Activated T-cell treated with anti-CD3 and anti-CD28 coated beads, Interleukin-2, amount 50 U/mL, for 48 hours (primary cell): ENCODE measurements at places on chromosomes 6 and 20.

DNA sequence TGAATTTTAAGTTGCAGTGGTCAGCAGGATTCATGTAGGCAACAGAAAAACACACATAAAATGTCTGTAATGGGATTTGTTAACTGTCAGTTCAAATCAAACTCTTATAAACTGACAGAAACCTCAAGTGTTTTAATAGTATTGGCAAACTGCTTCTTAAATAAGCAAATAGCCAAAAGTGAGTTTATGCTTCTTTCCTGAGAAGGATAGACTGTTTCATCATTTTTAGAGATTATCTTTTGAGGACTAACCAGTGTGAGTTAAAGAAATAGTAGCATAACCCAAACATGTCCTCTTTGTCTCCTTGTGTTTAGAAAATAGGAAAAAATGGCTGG lies 68.0 kb downstream of the AIG1 start:
- no peak for DNase-seq

GRCh38 chr6:106145741-106146227 lies 59.6 kb downstream of the PRDM1 start:
- peak; percentile 65 for DNase-seq

GRCh38 chr6:36688739-36689075 lies 8.9 kb upstream of the RAB44 start:
- DNase-seq: no peak

DNA sequence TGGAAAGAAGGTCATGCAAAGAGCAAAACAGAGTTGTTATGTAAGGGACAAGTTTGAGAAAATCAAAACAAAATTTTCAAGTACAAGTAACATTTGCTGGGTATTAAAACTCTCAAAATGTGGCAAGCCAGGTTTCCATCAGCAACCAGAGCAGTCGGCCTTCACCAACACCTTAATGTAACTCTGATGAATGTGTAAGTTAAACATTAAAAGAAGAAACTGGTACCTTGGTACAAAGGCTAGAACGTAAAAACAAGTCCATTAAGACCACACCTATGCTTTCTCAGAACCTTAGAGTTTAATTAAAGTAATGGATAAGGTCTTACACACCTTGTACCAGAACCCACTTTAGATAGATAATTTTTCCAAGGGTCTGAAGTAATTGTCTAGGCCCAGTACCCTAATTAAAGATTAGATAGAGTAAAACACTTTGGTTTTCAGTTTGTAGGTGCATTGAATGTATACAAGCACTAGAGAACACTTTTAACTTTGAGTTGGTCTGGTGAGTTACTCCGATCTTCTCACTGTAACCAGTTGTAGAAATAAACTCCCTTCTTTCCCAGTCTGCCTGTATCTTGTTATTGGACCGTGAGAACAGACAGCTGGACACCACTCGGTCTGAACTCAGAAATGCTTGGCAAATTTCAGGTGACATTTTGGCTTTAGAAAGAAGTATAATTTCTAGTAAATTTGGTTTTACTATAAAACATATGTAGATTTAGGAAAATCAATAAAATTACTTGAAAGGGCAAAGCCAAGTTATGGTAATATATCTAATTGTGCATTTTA lies 319.4 kb downstream of the HTR1B start:
- DNase-seq: no peak

DNA sequence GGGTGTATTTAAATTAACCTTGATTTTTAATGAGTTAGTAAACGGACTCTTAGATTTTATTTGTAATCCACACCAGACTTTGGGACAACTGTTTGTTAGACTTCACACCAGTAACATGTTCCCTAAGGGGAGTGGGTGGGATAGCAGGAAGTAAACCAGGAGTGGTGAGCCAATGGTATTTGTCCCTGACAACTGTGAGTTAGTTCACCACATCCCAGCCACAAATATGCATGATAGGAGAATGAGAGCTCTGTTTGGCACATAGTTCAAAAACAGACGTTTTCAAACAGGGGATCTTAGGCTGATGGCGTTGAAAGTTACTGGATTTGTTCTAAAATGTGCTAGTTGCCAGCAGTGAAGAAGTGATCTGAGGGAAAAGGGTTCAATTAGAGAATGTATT lies 18.7 kb upstream of the COL10A1 start:
- DNase-seq: no peak

DNA sequence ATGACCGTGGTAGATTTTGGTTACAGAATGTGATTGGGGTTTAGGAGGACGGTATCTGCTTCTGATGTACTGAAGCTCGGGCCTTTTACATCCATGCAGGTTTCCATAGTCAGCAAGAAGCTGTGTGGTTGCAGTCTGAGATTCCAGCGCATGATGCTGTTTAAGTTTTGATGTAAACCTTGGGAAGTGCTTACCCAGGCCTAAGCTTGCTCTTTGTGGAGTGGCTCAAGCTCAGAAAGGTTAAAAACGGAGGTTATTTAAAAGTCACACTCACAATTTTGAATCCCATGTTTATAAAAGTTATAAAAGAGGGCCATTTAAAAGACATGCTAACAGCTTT lies 121.4 kb downstream of the TIAM2 start:
- DNase-seq: no peak

DNA sequence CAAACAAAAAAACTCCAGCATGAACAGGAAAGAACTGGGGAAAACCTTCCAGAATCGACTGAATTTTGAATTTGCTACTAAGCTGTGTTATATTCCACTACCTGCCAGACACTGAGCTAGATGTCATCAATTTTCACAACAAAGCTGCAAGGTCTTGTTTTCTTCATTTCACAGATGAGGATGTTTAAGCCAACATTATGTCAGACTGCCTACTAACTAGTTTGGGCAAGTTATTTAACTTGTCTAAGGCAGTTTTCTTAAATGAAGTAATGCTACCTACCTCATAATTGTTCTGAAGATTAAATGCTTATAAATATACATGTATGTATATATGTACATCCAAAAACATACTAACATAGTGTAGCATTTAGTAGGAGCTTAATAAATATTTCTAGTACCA lies 144.4 kb downstream of the MMS22L start:
- DNase-seq: no peak

DNA sequence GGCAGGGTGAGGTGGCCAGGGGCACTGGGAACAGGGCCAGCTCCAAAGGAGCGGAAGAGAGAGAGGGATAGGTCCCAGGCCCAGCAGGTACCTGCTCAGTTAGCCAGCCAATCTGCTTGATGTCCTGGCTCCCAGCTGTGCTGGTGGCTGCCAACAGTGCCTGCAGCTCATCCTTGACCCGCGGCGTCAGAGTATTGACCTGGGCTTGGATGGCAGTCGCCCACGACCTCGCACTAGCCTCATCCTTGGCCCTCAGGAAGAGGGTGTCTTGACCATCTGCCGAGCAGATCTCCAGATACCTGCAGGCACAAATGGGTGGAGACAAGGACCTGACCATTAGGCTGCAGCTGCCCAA lies 11.1 kb upstream of the CDK5RAP1 start:
- DNase-seq: no peak

DNA sequence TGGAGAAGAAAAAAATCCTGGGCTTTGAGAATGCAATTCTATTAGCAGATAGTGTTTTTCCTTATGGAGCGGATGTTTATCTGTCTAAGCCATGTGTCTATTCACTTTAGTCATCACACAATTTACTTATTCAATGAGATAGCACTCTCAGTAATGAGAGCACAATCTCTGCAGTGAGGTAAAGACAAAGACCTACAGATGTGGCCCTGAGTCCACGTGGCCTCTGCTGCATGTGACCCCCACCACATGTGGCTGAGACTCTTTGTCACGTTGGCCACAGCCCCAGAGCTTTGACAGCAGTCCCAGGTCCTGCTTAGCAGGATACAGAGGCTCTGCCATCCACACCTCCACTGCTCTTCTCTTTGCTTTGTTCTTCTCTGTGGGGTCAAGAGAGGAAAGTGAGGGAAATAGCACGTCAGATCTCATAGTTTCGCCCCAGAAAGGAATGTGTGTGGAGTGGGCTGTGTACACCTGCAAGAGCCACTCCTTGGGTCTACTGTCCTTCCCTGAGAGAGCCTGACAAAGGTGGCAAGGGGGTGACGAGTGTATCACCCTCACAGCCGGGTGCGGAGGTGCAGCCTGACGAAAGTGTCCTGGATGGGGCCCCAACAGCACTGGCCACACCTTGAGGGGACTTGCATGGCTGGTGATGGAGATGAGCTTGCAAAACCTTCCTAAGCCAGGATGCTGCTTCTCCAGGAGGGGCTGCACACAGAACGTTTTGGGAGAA lies 40.7 kb downstream of the ZNF831 start:
- DNase-seq: no peak

DNA sequence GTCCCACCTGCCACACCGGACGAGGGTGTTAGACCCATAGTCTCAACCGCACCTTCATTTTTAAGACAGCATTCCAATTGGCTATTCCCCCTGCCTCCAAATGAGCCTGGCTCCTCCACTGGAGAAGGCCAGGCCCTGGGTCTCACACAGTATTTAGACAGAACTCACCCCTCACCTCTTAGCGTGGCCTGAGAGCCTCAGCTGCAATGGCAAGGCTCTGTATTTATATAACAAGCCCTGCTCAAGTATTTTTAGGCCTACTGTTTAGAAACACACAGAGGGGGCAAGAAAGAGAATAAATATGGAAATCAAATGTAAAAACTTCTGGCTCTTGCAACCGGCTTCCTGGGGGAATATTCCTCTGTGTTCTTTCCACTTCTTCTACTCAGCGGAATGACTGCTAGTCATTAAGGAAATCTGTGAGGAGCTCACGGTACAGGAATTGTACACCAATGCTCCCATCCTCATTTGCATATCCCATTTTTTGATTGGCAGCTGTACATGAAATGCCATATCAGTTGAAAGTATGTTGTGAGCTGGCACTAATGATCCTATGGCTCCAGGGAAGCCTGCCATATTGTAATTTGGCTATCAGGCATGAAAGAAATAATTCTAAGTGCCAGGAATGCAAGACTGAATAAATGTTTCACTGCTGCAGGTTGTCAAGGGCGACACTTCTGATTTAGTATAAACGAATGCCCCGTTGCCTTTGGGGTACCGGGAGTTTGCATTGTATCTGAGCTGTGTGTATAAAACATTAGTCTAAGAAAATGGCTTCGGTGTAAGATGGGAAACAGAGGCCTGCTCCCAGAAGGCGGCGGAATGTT lies 207.5 kb downstream of the ZNF217 start:
- DNase-seq: no peak

DNA sequence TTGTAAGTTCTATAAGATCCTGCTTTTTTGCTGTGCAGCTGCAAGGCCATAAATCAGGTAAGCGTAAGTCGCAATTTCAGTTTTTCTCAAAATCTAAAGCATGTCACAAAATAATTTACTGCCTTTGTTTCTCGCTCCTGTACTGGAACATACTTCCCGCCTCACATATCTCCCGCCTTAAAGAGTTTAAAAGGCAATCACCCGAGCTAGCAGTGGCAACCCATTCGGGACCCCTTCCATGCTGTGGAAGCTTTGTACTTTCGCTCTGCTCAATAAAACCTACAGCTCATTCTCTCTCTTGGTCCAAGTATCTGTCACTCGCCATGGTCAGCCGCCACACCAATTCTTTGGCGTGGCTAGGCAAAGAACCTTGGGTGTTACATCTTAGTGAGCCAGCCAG lies 34.0 kb downstream of the CEP85L start:
- DNase-seq: no peak

DNA sequence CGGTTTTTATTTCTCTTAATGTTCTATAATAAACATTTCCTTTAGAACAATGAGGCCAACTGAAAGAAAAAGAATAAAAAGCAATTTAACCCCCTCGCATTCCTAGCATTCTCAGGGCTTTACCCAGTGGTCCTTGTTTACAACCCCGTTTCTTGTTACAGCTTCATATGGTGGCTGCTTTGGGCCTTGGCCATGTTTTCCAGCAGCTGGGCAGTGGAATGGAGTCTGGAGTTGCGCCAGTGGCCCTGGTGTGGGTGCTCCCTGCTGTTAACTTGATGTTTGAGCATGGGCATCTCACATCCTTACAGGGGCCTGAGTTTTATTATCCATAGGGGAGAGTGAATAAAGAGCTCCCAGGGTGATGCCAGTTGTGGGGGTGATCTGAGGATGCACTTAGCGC lies 18.8 kb downstream of the EFCAB8 start:
- DNase-seq: no peak

- DNase-seq: no peak
Measured at GRCh38 chr6:4640139-4640538, 136.1 kb upstream of the CDYL start.

DNA sequence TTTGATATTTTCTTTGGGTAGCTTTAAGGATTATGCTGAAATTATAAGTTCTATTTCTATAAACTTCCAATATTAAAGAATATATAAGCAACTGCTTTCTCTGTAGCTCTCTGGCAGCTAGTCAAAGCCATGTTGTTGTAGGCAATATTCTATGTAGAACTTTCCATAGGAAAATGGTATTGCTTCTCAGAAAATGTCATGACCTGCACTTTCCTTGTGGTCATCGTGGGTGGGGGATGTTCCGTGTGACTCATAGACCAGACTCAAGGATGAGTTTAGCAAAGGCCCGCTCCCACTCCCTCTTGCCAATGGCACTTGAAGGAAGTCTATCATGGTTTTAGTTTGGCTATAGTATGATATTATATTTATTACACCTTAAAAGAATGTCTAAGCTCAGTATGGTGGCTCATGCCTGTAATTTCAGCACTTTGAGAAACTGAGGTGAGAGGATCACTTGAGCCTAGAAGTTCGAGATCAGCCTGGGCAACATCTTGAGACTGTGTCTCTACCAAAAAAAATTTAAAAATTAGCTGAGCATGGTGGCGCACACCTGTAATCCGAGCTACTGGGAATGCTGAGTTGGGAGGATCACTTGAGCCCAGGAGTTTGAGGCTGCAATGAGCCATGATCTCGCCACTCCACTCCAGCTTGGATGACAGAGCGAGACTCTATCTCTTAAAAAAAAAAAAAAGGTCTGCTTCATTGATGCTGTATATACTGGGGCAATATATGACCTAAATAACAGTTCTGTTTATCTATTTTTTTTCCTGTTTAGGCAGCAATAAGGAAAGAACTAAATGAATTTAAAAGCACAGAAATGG lies 36.6 kb upstream of the LTV1 start:
- peak; percentile 91 for DNase-seq

DNA sequence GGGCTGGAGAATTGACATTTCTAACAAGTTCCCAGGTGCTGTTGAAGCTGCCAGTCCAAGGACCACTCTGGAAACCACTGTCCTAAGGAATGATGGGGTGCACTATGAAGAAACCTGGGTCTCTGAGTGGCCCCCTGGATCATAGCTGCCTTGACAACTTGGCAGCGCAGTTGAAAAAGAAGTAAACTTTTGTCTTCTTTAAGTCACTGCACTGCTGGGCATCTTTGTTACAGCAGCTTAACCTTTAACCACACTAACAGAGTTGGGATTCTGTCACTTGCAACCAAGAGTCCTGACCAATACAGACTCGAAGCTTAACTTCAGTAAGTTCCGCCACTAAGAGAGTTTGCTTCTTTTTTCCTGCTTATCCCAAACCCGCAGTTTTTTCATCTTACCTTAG lies 8.5 kb upstream of the KCNK15 start:
- DNase-seq: no peak

DNA sequence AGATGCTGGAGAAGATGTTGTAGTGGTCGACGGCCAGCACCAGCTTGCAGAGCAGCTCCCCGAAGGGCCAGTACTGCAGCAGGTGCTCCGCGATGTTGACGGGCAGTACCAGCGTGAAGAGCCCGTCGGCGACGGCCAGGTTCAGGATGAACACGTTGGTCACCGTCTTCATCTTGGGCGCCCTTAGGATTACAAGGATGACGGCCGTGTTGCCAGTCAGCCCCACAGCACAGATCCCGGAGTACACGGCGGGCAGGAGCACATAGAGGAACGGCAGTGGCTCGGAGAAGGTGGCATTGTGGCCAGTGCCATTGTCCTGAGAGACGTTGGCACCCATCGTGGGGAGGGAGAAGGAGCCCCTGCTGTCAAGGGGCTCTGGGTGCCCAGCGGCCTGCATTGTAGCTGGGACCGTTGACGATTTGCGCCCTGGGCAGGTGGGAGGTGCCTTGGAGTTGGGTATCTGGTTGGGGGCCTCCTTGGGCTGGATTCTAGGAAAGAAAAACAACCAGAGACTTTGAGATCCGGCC lies 867 bp downstream of the NPBWR2 start:
- DNase-seq: peak; percentile 14
